ENCODE measurements at places on chromosomes 2 and 18.

DNA sequence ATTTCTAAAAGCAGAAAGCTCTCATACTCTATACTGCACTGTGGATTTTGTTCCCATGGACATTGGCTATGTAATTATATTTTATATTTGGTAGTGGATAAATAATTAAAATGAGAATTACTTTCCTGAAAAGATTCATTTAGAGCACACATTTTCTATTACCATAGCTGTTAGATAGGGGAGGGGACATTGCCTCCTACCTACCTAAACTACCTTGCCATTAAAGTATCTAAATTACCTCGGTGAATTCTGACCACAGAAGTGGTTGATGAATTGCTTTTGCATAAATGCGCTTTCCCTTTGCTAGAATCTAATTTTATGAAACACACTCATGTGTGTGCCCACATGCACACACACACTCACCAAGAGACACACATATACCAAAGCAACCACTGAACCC is 329.1 kb downstream of the MTX2 start:
- DNase-seq, result no peak

- no peak for DNase-seq
These were observed 126.0 kb downstream of the ZNF532 start for GRCh38 chr18:58990720-58991119.

- DNase-seq, result no peak
These were observed 18.5 kb downstream of the KCMF1 start for GRCh38 chr2:84989422-84989821.

- no peak for DNase-seq
These were observed 236.3 kb upstream of the FSIP2 start for GRCh38 chr2:185502351-185502750.

DNA sequence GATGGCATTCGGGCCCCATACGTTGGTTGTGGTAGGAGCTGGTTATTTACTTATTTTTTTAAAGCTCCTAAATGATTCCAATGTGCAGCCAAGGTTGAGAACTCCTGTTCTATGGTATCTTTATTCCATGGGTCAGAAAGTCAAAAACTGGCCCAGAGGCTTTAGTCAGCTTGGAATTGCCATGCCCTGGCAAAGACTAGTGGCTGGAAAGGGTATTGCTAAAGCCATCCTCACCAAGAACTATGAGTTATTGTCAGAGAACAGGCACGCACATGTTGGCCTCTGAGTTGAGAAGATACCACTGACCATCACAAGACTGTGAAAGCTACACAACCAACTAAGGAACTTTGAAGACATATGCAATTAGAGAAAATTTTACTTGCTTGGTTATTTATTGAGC is 47.9 kb upstream of the ACMSD start:
- DNase-seq, result no peak

Measured in ACHN (cell line).